ENCODE measurements at places on chromosomes 13 and 19.
A peak's percentile ranks its signal among the peaks of the same experiment; 100 is the strongest.

DNA sequence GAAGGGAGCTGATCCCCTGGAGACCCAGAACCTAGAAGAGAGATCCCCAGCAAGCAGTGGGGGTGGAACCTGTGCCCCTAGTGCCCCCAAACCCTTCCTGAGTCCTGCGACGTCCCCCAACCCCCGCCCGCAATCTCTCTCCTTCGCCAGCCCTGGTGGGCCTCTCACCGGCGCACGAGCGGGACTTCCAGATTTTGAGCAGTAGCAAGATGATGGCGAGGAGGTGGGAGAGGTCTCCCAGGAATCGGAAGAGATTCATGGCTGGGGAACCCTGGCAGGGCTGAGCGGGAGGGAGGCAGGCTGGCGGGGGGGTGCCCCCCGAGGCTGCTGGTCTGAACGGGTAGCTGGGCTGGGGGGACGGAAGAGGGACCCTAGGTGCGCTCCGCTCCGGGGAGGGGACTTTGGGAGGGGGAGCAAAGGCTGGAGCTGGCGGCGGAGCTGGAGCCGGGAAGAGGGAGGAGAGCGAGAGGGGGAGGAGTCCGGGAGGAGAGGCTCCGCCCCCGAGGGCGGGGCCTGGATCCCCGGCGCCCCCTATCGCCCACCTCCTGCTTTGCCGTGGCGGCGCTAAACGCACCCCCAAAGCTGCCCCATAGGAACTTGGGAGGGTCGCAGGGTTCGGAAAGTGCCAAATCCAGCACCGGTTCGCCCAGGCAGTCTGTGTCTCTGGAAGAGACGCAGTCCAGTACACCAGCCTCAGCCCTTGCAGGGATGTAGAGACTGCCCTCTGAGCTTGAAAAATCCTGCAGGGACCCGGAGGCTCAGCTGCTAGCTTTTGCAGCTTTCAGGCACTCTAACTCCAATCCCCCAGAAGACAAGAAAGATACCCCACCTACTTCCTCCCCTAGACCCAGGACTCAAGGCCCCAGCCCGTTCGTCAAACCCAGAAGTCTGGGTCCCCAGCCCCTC, at the start of gene KDELR1:
Gene KDELR1 (minus strand): TSS at position 452 of the 906 bp plus-strand sequence. CDS start 193 bp downstream, at position 259.
- DNase-seq: peak; percentile 23

- DNase-seq: no peak
These were observed 2.6 kb downstream of the MRPL54 start for GRCh38 chr19:3765121-3765520.

GRCh38 chr13:96636001-96636709, 358.1 kb downstream of the OXGR1 start:
- DNase-seq: no peak

- no peak for DNase-seq
These were observed 4.1 kb downstream of the PIP5K1C start for GRCh38 chr19:3695986-3696659.

GRCh38 chr19:47444388-47444821, 25.1 kb upstream of the MEIS3 start:
- no peak for DNase-seq

DNA sequence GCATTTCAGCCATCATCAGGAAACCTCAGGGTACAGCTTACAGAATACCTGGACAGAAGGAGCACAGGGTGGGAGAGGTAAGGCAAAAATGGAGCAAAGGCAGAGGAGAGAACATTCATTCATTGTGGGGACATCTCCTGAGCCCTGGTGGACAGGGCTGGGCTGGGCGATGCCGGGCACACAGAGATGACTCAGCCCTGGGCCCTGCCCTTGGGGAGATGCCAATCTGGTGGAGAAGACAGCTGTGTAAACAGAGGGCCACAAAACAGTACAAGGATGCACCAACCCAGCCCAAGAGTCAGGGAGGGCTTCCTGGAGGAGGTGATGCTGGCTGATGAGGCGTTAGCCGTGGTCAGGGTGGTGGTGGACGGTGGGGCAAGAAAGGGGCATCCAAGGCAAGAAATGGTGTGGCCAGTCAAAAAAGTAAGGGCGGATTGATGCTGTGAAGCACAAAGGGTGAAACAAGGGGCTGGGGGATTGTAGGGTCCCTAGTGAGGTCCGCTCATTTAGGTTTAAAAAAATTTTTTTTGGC, 3.6 kb upstream of the HAS1 start:
- no peak for DNase-seq

GRCh38 chr19:33719366-33720154, 77.1 kb upstream of the KCTD15 start:
- no peak for DNase-seq

- no peak for DNase-seq
These were observed 33.6 kb upstream of the LPAR6 start for GRCh38 chr13:48446464-48446863.

GRCh38 chr13:94595001-94595949, 677 bp downstream of the TGDS start:
- no peak for DNase-seq

DNA sequence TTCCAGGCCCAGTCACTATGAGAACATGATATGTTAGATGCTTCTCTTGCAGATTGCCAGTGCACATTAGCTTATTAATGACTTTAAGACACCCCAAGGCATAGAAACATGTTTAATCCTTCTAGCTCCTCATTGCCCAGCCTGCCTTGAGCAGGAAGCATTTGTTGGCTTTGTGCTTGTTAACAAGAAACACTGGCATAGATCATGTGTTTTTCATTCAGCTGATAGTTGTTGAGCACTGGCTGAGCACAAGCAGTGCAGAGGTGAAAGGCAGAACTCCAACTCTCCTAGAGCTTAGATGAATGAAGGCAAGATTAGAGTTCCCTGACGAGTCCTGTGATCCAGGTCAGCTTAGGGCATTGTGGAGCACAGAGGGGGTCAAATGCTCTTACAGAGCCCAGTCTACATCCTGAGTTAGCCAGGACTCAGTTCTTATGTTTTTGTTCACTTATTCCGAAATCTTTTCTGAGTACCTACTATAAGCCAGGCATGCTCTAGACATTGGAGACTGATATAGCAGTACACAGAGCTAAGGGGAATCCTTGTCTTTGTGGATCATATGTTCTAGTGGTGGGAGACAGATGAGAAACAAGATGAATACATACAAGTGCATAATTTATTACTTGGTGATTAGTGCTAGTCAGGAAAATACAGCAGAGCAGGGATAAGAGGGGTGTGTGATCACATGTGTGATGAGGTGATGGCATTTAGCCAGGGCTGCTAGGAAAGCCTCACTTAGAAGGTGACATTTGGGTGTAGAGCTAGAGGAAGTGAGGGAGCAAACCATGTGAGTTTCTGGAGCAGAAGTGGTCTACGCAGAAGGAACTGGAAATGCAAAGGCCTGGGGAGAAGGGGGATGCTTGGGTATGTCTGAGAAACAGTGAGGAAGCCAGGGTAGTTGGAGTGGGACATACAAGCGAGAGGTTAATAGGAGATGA, 101.2 kb downstream of the WASF3 start:
- DNase-seq: no peak

- no peak for DNase-seq
These were observed 3.4 kb upstream of the RASAL3 start for GRCh38 chr19:15467734-15468214.

DNA sequence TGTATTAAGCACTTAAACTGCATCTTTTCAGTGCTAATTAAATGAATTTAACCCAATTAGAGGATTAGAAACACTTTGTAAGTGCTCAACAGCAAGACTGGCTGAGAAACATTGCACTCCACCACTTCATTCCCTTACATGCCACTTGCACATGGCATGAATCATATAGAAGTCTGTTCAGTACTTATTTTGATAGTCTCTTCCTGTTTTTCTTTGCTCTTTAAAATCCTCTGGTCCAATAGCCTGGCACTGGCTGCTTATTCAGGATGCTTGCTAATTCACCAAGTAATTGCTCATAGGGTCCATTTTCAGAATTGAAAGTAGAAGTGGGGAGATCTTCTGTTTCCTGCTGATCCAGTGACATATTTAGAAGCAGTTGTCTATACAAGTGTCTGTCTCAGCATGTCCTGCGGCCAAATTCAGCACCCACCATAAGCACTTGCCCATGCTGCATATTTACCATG, 900.1 kb downstream of the PCDH9 start:
- DNase-seq: no peak
